ENCODE measurements at places on chromosomes 12 and 14.

DNA sequence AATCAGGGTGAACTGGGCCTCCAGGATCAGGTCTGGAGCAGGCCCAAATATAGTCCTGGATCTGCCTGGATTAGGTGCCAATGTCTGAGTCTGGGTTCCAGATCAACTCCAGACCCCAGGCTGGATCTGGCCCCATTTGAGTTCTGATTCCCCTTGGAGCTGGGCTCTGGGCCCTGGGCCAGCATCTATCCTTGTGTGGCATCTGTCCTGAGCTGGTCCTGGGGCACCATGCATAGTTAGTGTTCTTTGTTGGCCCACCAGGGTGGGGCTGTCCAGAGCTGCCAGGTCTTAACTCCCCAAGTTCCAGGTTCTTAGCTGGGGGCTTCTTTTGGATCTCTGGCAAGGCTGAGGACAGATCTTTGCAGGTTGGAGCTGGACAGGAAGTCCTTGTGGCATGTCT lies 11.0 kb upstream of the ZNF385A start:
- no peak for DNase-seq

GRCh38 chr12:6392504-6392903 lies 8.5 kb downstream of the LTBR start:
- no peak for DNase-seq

- DNase-seq = no peak
Measured at GRCh38 chr14:22555384-22556011, 33.5 kb downstream of the DAD1 start.

DNA sequence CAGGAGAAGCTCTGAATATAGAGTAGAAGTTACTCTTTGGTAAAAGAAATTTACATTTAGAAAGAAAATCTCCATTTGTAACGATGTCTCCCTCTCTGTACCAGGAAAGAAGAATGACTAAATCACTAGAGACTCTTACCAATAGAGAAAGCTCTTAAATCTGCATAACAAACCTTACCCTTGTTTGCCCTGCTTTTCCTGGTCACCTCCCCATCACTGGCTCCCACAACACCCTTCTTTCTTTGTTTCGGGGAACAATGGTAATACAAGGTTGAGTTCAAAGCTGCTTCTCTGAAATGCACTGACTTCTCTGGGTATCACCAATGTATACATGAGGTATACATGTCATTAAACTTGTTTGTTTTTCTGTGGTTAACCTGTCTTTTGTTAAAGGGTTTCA lies 351.1 kb upstream of the FLRT2 start:
- DNase-seq = no peak

DNA sequence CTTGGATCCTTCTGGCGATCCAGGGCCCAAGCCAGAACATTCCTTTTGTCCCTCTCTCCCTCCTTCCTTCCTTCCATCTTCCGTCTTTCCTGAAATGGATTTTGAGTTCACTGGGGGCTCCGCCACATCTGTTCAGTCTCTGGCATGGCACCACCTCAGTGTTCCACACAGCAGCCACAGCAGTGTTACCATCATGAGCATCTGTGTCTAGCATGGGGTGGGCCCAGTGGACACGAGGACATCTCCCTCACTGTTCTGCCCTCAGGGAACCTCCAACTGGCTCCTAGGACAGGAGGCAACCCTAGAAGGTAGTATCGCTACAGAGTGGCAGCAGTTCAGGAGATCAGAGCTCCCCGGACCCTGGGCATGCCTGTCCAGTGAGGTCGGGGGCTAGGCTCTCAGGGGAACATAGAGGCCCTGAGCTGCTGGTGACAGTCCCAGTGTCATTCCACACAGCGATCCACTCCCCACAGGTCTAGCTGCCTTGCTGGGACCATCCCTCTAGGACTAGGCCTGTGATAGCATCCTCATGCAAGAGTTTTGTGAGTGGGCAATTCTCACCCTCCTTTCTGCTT lies 59.0 kb downstream of the GALNT16 start:
- DNase-seq = no peak

DNA sequence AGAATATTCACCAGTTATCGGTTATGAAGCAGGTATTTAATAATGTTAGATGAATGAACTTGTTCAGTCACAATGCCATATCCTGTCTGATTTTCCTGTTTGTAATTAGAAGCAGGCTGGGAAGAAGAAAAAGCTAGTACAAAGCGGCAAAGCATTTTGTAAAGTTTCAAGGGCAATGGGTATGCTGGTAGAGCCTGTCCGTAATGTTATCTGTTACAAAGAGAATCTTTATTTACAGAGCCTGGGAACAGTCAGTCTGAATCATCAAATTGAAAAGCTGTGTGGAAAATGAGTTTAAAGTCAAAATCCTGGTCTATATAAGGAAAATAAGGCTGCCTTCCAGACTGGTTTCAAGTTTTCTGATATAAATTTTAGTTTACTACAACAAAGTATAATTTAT lies 40.5 kb downstream of the PARP11 start:
- no peak for DNase-seq

DNA sequence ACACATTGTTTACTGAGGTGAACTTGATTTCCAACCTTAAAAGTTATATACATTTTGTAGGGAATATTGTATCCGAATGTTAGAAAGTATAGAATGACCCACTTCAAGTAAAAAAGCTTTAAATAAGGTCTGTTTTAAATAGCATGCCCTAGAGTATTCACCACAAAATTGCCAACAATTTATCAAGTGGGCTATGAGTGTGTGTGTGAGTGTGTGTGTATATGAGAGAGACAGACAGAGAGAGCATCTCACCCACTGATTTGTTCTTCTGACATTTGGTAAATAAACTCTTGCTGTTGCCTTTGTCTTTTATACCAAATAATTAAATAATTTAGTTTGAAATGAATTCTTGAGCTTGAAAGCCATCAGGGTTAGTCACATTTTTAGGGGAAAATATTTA lies 29.8 kb upstream of the RAP1B start:
- DNase-seq = no peak

DNA sequence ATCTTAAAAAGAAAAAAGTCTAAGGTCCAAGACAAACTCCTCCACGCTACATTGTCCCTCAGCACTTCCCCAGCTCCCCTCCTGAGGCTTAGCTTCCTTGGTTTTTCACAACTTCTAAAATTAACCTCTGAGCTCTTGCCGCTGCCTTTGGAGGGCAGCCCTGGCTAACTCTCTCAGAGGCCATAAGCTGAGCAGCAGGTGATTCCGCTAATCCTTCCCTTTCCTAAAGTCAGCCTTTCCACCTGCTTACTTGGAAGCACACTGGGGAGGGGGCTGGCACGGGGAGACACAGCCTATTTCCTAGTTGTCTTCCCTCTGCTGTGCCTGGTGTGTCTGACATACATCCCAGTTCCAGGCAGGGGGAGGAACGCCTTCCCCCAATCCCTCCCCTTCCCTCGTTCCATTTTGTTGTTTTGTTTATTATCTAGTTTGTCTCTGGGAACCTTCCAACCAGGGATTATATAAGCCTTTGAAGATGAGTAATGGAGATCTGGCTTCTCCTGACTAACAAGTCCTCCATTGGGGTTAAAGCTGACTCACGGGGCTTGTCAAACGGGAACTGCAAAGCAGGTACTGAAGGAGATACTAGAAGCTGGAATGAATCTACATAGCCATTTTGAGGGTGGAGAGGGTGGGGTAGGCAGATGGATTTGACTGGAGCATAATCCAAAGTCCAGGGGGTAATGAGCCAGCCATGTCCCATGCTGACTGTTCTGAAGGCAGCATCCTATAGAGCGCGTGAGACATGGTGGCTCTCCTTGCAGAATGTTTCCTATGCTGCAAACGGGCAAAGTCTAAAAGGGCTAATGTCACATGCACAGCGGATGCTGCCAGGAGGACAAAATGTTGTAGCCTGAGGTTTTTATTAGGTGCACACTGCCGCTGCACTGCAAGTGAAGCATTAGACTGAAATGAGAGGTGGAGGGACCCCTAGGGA lies 230.8 kb downstream of the FOXN3 start:
- DNase-seq = no peak

- no peak for DNase-seq
Measured at GRCh38 chr12:132236129-132236929, 92.1 kb downstream of the NOC4L start.

GRCh38 chr12:116644806-116645205 lies 85.6 kb downstream of the MAP1LC3B2 start:
- no peak for DNase-seq

- no peak for DNase-seq
Measured at GRCh38 chr12:39835517-39836489, 216.2 kb upstream of the ABCD2 start.

DNA sequence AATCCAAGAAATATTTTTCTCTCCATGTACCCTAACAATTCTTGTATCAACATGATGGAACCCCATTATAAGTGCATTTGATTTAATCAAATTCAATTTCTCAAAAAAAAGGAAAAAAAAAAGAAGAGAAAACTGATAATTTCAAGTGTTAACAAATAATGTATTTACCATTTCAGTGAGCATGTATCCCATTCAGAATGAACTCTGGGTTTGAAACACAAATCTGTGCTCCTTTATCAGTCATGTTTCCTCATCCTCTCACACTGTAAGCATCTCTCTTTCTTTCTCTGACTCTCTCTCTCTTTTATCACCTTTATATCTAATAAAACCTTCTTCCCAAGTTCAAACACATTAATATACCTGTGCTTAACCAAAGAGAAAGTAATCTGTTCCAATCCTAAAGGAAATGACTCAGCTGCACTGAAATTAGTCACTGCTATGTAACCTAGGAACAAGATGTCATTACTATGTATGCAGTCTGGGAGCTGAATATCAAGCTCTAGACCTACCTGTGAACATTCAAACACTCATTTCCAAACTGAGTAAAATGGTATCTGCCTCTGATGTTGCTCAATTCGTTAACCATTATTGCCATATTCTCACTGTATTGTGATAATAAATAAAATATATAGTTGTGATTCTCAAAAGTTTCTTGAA lies 135.0 kb upstream of the LRIG3 start:
- peak; percentile 90 for DNase-seq

GRCh38 chr12:55743406-55744339 lies 751 bp downstream of the GDF11 start:
- no peak for DNase-seq

- DNase-seq = no peak
Measured at GRCh38 chr12:49636979-49637755, 13.8 kb downstream of the PRPF40B start.

GRCh38 chr14:55913324-55914025 lies 204.7 kb upstream of the PELI2 start:
- DNase-seq = peak; percentile 41

GRCh38 chr12:122067548-122067947 lies 11.0 kb upstream of the MLXIP start:
- no peak for DNase-seq

DNA sequence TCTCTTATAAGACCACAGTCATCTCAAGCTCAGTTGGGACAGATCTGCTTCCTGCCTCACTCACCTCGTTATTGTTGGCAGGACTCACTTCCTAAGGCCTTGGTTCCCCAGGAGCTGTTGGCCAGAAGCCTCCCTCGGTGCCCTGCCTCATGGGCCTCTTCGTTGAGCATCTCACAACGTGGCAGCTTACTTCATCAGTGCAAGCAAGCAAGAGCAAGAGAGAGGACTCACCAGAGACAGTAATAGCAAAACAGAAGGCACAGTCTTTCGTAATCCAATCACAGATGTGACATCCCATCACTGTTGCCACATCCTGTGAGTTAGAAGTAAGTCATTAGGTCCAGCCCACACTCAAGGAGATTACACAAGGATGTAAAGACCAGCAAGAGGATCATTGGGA lies 5.1 kb upstream of the NUMB start:
- peak; percentile 44 for DNase-seq

DNA sequence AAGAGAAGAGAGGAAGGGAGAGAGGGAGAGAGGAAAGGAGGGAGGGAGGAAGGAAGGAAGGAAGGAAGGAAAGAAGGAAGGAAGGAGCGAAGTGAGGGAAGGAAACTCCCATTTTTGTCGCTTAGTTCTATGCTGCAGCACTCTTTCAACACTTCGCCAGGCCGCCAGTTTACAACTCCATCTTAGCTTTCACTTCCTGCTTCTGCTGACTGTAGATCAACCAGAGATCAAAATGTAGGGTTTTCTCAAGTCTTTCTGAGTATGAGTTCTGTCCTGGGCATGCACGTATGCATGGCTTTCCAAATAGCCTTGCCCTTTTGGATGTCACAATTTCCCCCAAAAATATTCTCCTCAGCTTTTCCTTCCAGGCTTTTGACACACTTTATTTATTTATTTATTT lies 723.4 kb downstream of the TRHDE start:
- no peak for DNase-seq

GRCh38 chr14:89256283-89256682 lies 160.8 kb downstream of the FOXN3 start:
- no peak for DNase-seq

DNA sequence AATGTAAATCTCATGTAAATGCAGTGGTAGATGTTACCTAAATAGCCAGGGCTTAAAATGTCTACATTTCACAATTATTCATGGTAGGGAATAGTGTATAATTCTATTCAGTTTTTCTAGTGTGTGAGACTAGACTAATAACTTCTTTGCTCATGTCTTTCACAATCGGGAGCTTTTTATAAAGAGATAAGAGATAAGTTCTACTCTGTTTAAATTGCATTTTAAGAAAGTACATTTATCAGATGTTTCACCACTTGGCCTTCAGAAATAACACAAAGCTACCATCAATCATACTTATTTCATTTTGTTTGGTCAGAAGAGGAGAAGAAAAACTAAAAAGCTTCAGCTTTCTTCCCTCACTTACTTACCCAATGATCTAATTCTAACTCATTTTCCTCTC lies 725.5 kb upstream of the FLRT2 start:
- DNase-seq = no peak

DNA sequence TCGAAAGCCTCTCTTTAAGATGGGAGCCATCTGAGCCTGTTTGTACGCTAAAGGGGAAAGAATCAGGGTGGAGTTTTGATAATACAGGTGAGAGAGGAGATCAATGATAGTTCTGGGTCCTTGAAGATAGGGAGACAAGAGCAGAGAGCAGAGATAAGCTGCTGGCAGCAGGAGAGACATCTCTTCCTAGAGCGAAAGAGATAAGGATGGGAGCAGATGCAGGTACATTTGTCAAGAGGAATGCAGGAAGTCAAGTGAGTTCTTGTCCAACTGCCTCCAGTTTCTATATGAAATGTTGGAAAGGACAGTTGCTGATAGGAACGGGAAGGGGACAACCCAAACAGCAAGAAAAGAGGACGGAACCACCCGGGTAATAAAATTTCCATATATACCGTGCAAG lies 24.7 kb upstream of the HIF1A start:
- DNase-seq = no peak

DNA sequence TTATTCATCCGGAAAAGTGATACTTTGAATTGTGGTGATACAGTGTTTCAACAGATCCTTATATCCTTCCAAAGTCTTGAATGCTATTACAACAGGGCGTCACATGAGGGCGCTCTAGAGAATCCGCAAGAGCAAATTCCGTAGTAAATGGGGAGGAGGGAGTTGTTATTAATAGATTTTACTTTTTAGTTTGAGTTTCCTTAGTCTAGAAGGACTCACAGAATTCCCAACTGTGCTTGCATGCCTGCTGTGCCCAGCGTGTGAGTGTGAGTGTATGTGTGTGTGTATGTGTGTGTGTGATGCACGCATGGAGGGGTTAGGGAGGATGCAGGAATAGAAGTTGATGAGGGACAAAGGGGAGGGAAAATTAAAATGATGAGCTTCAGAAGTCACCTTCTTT lies 375.3 kb downstream of the C12orf75 start:
- peak; percentile 28 for DNase-seq
